EH (cell line): ENCODE measurements at places on chromosomes 6 and 20.
A peak's percentile ranks its signal among the peaks of the same experiment; 100 is the strongest.

GRCh38 chr20:20856306-20856705 is 143.9 kb upstream of the RALGAPA2 start:
- no peak for DNase-seq

- DNase-seq = no peak
These were observed 61.2 kb upstream of the CDYL start for GRCh38 chr6:4714961-4715501.

DNA sequence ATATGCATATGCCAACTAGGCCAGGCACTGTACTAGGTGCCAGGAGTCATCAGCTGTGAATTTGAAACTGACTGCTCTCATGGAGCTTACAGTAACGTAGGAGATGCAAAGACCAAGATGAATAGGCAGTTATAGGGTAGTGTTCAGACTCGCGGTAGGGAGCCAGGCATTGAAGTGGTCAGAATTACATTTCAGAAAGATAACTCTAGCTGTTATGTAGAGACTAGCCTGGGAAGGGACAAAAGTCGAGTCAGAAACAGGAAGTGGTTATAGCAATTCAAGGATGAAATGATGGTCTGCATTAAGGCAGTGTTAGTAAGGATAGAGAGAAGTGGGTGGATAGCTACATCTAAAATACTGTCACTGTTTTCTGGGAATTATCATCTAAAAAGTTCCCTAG is 56.6 kb downstream of the PCMT1 start:
- DNase-seq = peak; percentile 16

DNA sequence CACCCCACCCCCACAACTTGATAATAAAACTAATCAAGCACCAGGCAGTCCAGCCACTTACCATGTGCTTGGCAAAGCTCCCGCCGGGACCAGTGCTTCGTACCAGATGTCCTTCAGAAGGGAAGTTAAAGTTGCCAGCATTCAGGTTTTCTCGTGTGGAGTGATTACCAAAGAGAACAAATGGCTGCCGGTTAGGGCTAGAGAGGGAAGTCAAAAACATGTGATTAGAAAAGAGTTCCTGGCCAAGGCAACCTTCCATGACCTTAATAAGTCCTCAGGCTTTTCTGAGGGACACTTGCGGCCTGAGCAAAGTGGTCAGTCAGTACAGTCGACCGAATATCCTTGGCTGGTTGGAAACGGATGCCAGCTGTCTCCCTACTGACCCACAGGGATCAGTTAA is 67.0 kb downstream of the DNAAF9 start:
- peak; percentile 16 for DNase-seq

DNA sequence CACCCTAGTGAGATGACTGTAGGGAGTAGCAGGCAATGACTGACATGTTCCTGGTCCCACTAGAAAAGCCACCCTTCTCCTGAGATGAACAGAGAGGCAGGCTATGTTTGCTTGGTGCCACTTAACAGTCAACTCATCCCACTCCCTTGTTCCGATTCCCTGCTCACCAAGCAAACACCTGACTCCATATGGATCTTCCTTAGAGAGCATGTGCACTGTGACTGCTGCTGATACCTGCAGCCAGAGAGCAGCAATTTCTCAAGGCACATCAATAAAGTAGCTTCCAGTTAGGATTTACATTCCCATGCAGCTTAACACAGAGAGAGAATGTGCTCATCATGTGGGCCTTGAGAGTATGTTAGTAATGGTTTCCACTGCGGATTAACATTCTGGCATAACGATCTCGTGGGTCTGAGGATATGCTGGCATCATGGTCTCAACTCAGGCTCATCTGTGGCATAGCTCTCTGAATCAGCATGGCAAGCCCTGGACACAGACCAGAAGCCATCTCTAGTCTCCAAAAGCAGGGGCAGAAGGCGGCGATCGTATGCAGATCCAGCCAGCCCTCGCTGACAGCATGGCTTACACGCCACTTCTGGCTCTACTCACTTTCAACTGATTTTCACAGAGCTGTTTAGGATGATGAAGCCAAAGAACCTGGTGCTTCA is 43.9 kb downstream of the ATXN1 start:
- no peak for DNase-seq

- DNase-seq = no peak
These were observed 25.4 kb upstream of the MAS1 start for GRCh38 chr6:159865226-159865920.

- DNase-seq = peak; percentile 85
These were observed 140.8 kb downstream of the ALDH8A1 start for GRCh38 chr6:134809130-134809529.

- DNase-seq = peak; percentile 18
These were observed 9.5 kb upstream of the SFT2D1 start for GRCh38 chr6:166351715-166352285.

DNA sequence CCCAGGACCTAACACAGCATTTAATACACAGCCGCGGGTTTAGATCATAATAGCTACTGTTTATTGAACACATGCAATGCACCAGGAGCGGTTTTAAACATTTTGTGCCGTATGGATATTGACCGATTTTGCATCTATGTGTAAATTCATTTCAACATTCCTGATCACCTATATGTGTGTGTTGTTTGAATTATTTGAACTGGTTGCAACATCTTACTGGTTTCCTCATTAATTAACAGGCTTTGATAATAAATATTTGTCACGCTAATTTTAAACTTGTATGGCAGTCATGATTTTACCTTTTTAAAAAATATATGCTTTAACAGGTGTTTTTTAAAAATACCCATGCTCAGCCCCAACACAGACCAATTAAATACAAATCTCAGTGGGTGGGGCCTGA is 35.8 kb downstream of the CPNE5 start:
- no peak for DNase-seq

GRCh38 chr6:155523821-155524651 is 68.4 kb upstream of the NOX3 start:
- DNase-seq = peak; percentile 77

DNA sequence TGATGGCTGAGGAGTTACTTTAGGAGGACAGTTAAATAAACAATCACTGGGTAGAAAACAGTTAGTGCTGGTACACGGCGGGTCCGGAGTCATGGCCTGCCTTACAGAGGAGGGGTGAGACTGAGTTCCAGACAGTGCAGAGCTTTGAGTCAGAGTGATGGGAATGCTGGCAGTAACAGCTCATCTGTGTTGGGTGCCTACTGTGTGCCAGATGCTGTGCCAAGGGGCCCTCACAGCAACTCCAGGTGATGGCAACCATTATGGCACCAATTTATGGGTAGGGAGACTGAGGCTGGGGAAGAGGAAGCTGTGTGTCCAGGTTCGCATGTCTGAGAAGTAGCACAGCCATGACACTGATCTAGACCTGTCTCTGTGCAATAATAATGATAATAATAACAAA is 132.6 kb downstream of the CEBPB start:
- DNase-seq = peak; percentile 70

DNA sequence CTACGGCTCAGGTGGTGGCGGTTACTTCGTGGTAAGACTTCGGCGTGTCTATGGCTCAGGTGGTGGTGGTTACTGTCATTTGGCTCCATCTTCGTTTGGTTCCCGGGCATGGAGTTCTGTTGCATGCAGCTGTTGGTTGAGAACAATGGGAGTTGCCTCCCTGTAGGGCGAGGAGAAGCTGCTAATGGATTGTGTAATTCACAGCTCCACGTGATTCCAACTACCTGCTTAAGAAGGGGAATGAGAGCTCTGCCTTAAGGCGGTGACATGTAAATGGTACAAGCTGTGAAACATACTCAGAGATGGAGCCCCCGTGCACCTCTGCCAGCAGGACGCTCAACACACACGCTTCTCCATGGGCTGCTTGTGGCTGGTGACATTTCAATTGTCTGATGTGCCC is 12.4 kb upstream of the DACT2 start:
- DNase-seq = no peak

DNA sequence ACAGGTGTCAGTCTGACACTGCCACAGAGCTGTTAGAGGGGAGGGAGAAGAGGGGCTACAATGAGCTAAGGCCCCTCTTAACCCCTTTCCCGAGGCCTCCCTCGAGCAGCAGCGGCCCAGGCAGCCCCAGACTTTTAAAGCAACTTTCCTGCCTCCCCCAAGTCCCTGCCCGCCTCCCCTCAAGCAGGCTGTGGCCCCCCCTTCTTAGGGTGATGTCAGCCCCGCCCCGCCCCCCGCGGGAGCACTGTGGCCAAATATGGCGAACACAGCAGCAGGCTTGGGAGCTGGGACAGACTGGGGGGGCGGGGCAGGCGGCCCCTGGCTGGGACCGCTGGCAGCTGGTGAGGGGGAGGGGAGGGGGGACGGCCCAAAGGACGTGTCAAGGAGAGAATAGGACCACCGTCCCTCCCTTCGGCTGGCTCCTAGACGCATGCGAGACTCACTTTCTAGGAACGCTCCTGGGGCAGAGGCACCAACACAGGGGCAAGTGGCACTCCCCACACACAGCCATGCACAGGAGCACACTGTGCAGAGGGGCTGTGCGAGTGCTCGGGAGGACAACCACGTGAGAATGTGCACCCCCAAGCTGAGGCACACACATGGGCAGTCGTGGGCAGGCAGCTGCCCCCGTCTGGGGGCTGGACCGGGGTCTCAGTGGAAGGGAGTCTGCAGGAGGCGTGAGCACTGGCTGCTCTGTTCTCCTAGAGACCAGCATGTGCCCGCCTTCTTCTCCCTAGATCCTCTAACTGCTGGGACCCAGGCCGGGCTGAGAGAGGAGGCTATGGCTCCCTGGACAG is 6.7 kb downstream of the TEAD3 start:
- peak; percentile 93 for DNase-seq

GRCh38 chr6:64838726-64839125 is 868.3 kb downstream of the EYS start:
- no peak for DNase-seq

GRCh38 chr20:44678990-44679611 is 27.6 kb upstream of the ADA start:
- DNase-seq = no peak

- peak; percentile 55 for DNase-seq
These were observed 121.4 kb downstream of the REV3L start for GRCh38 chr6:111361648-111362047.

- no peak for DNase-seq
These were observed 35.1 kb downstream of the SCAF8 start for GRCh38 chr6:154768280-154768679.

DNA sequence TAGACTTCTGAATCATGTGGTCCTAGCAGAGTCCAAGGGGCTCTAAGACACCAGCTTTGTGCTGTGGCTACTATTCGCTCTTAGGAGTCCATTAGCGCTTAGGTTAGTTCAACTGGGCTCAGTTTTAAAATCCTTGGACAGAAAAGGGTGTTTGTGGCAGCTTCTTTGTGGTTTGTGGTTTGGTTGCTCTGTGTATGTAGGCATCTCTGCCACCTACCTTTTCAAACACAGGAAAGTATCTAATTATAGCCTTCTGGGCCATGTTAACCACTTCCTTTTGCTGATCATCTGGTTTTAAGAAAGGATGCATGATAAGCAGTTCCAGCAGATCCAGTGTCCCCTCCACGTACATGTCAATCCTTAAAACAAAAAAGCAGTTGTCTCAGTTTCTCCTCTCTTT is 10.8 kb downstream of the GSTA4 start:
- DNase-seq = peak; percentile 45

DNA sequence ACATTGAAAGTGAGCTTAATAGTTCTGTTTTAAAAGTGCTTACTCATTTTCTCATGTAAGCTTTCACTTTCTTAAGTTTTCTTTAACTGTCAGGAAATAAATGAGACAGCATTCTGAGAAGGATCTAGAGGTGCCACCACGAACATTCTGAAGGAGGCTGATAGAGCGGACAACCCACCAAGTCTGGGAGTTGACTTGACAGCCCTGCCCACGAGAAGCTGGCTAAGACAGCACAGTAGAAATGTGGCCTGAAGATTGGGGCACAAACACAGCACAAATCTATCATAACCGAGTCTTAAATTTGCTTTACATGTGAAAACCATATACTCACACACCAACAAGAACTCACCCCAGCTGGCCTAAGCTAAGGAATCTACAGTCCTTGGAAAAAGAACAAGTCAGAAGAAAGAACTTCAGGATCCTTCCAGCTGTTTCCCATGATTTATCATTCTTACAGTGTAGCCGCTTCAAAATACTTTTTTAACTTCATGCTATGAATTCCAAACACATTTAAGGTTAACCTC is 144.2 kb upstream of the TNFAIP3 start:
- DNase-seq = peak; percentile 26

GRCh38 chr6:144094731-144095133 is 641 bp downstream of the SF3B5 start:
- no peak for DNase-seq

DNA sequence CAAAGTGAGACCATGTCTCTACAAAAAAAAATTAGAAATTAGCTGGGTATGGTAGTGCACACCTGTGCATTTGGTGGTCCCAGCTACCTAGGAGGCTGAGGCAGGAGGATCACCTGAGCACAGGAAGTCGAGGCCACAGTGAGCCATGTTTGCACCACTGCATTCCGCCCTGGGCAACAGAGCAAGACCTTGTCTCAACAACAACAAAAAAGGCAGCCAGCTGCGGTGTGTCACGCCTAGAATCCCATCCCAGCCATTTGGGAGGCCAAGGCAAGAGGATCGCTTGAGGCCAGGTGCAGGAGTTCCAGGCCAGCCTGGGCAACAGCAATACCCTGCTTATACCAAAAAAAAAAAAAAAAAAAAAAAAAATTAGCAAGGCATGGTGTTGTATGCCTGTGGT is 1.1 kb upstream of the BAK1 start:
- no peak for DNase-seq
